Vagina (tissue), 2 donors: ENCODE measurements at places on chromosomes 12 and 14.

DNA sequence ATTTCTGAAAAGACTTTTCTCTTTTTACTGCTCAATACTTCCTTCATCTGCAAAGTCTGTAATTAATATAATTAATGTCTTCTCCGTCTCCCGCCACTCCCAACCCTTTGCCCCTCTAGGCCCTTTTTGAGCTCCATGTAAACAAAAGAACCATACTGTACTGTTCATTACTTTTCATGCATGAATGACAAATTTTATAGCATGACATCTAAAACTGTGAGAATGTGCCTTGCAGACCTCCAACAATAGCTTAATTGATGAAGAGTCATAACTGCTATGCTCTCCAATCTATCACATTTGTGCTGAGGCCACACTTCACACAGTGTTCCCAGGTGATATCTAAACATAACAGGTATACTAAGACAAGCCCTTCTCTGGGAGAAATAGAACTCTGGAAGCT, 1122.7 kb upstream of the ATXN7L3B start:
- DNase-seq = no peak

- no peak for DNase-seq
Measured at GRCh38 chr12:95380997-95381786, 92.8 kb upstream of the METAP2 start.

DNA sequence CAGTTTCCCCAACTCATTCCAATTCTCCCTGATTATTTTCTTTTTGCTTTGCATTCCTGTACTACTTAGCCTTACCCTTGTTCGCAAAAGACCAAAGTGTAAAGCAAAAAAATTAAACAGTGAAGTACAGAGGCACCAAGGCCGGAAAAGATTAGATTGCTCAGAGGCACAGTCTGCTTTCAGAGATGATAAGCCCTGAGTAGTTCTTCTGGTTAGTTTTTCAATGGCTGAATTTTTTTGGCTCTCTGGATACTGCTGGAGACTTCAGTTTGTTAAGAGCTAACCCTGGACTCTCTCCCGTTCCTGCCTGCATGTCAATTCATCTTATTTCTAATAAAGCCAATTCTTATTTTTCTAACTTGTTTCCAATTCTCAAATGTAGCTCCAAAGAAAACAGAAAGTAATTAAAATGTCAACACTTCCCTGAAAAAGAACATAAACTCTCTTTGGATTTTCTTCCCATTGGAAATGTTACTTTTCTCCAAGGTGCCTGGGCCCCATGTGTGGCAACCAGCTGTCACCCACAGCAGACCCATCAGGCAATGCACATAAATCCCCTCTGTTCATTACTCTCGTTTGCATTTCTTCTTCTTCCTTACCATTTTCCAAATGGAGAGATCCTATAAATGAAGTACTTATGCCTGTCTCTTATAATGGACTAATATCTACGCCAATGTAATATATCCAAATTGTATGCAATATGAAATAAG, 142.8 kb downstream of the BTG1 start:
- DNase-seq = no peak

- no peak for DNase-seq
Measured at GRCh38 chr12:89278862-89279261, 73.4 kb downstream of the DUSP6 start.

DNA sequence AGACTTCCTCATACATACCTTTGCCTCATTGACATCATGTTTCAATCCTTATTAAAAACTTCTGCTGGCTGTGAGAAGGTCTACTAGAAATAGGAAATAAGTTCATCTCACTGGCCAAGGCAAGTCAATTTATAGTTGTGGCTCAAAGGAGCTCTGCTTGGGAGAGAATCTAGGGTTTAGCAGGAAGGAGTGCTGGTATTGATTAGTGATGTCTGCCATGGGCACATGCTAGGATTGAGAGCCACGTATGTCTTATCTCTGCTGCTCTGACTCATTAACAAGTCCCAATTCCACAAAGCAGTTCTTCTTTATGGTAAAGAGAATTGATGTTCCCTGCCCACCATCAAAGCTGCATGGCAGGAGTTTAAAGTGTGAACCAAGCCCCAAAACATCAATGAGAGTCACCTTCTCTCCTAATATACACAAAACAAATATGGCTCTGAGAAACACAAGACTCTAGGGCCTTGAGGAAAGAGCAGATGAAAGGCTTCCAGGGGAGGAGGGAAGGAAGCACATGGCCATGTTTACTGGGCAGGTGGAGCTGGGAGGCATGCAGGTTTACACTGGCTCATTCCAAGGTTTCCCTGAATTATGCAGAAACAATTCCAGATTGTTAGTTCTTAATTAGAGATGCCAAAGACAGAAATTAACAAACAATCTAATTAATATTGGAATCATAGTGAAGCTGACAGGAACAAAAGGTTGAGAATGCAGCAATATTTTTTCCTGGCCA, 931.9 kb upstream of the TMEM132C start:
- no peak for DNase-seq

- no peak for DNase-seq
Measured at GRCh38 chr14:85883966-85884365, 354.0 kb downstream of the FLRT2 start.

DNA sequence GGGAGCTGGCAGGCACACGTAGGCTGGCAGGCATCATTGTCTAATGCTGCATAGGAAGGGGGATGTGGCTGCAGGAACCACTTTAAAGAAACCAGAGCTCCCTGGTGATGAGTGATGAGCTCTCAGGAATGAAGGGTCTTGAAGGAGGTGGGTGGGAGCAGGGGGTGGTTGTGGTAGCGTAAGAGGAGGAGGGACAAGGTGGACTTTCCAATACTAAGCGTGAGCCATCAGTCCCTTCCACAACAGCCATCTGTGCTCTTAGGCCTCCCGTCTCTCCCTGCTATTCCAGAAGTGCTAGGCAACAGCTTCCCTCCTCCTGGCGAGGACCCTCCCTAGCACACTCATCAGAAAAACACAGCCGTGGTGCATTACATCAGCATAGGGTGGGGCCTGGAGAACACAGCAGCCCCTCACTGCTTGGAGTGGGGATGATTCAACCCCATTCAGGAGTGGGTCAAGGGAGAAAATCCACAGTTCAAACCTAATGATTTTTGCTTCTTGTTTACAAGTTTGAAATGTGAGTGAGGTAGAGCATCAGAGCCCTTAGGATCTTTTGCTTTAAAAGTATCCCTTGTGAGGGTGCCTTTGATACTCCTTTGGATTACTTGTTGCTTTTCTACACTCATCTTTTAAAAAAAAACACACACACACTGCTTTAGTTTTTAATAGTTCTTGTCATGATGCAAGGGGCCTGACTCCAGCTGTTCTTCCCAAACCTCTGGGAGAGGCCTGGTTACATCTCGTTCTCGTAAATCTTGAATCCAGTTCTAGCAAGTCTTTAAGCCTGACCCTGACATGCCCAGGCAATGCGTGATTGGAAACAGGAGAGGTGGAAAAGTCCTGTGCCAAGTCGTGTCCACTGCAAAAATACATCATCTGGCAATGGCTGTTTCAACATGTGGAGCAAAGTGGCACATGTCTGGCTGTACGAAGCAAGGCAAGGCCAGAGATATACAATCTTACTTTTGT, 356.4 kb upstream of the DDHD1 start:
- DNase-seq = no peak

GRCh38 chr14:50955373-50956043, 11.2 kb upstream of the PYGL start:
- DNase-seq = peak; percentile 88

GRCh38 chr12:65649126-65649525, 175.2 kb upstream of the HMGA2 start:
- no peak for DNase-seq
